Stimulated activated CD8-positive, alpha-beta memory T cell treated with anti-CD3 and anti-CD28 coated beads, Interleukin-4, amount 100 ng/mL, for 48 hours (primary cell): ENCODE measurements at places on chromosomes 2 and 18.

DNA sequence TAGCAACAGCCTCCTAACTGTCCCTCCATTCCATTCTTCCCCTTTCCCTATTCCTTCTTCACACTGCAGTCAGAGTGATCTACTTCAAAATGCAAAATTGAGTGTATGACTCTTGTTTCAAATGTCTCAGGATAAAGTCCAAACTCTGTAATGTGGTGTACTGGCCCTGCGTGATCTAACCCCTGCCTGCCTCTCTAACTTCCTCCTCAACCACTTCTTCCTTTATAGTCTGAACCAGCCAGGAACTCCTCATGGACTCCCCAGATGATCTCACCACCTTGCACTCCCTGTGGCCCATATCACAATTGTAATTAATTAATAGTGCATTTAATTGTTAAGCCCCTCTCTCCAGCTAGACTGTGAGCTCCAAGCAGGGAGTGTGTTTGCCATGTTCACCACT lies 3.1 kb upstream of the B3GNT2 start:
- no peak for DNase-seq

- DNase-seq: no peak
Observed at GRCh38 chr2:167509586-167509985, 621.3 kb downstream of the XIRP2 start.

GRCh38 chr18:13219593-13220159 lies 1.1 kb downstream of the LDLRAD4 start:
- no peak for DNase-seq

GRCh38 chr2:26178746-26179436 lies 6.0 kb downstream of the GAREM2 start:
- DNase-seq: no peak

DNA sequence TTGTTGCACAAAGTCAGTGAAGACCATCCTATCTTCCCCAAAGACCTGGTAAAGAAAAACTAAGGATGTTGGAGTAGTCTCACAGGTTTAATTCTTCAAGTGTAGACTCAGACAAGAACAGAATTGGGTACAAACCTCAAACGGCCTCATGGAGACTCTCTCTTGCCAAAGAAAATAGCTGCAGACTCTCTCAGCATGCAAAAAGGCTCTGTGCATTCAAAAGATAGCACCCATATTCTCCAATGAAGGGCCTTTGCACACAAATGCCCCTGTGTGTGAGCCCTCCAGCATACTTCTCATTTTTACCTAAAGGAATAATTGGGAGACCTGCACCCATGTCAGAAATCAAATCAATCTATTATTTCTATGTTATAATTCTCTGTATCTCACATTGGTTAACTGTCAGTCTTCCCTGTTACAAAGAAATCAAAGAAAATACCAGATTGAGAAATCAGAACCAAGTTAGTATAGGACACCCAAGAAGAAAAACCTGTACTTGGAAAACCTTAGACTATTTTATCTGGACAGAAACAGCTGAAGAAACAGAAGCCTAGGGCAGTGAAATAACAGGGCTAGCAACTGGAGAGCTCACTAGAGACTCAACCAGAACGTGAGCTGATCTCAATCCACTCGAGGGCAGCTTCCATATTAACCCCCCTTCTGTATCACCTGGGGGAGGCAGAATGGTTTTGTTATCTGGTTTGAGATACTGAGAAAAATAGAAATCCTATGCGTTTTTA lies 134.7 kb upstream of the DNAJC10 start:
- no peak for DNase-seq

DNA sequence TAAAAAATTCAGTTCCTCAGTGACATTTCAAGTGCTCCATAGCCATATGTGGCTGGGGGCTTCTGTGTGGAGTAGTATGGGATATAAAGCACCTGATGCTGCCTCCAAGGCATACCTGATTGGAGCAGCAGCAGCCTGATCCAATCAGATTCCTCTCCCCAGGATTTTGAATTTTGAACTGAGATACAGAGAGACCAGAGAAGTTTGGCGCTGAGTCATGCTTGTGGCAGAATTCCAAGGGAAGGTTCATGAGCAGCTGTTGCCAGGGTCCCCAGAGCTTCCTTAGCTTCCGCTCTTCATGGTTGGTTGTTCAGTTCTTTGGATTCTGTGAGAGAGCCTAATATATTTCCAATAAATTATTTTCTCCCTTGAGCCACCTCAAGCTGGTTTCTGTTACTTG lies 29.0 kb upstream of the CFAP36 start:
- DNase-seq: no peak

DNA sequence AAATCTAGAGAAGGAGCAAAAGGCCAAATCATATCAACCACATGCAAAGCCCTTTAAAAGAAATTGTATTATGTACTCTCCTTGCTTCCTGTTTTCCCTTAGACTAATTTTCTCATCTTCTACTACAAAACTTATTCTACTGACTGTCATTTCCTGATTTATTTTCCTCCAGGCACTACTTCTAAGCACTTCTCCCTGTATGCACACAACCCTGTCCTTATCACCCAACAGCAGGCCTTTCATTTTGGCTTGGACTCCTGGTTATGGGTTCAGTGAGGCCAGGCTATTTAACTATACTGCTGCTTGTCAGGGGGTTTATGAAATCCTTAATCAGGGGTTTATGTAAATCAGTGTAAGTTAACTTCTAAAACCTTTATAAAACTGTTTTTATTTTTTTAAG lies 205.1 kb upstream of the FAM98A start:
- DNase-seq: no peak

DNA sequence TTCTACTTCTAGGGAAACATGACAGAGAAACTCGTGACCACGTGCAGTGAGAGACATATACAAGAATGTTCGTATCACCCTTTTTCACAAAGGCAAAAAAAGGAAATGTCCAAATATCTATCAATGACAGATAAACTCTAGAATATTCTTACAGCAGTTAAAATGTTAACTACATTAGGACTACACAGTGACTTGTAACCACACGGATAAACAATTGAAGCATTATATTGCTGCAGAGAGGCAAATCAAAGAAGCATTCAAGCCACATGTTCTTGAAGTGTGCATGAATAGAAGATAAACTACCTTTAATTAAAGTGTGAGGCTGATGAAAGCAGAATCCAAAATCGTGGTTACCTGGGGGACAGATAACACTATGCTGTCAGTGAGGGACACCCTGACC lies 935.3 kb upstream of the KLHL29 start:
- no peak for DNase-seq

- DNase-seq: no peak
Observed at GRCh38 chr2:9847140-9847539, 3.9 kb downstream of the TAF1B start.

- no peak for DNase-seq
Observed at GRCh38 chr2:55296393-55296792, 27.4 kb upstream of the MTIF2 start.

DNA sequence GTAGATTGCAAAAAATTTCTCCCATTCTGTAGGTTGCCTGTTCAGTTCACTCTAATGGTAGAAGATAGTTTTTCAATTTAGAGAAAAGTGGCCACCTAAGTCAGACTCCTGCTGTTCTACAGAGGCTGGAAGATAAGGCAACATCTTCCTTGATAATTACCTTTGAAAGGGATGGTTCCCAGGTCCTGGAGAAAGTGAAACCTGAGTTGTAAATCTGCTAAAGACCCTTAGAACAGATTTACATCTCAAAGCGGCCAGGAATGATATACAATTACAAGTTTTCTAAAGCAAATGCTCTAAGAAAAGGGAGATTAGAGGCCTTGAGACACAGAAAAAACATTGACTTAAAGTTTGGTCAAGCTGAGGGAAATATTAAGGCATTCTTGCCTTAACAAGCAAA lies 1350.2 kb upstream of the FAM98A start:
- DNase-seq: no peak

GRCh38 chr2:234488913-234489451 lies 7.9 kb downstream of the ARL4C start:
- peak; percentile 69 for DNase-seq

- DNase-seq: no peak
Observed at GRCh38 chr2:235541838-235542549, 48.2 kb downstream of the AGAP1 start.

DNA sequence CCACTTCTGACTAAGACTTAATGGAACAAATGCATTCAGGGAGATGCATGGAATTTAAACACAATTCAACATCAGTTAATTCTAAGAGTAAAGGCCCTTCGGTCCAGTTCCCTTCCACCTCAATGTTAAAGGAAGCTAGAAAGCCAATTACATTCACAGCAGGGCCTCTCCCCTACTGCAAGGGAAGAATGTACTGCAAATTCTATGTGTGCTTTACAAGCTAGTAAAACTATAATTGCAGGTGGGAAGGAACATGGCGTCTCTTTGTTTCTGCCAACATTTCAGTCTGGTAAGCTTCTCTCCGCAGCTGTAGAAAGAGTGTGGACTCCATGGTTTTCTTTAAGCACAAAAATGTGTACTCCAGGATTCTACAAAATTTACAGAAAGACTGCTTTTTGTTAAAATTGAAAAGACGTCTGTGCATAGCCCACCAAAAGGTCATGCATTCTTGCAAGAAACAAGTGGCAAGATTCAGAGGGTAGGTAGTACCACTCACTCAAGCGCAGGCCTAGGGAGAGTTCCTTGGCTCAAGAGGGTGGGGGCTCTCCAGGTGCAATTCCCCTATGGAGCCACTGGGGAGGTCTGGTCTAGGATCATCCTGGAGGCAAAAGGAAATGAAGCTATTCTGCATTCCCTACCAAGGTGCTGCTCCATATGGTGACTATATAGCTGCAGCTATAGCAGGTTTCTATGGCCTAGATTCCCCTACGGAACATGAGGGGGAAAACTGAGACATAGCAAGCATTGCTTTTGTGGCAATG lies 127.0 kb upstream of the FZD5 start:
- DNase-seq: no peak

GRCh38 chr2:138102664-138103063 lies 138.4 kb downstream of the HNMT start:
- no peak for DNase-seq

- no peak for DNase-seq
Observed at GRCh38 chr2:202339071-202339870, 36.9 kb upstream of the BMPR2 start.

GRCh38 chr2:121276341-121276740 lies 8.7 kb downstream of the TFCP2L1 start:
- DNase-seq: no peak

DNA sequence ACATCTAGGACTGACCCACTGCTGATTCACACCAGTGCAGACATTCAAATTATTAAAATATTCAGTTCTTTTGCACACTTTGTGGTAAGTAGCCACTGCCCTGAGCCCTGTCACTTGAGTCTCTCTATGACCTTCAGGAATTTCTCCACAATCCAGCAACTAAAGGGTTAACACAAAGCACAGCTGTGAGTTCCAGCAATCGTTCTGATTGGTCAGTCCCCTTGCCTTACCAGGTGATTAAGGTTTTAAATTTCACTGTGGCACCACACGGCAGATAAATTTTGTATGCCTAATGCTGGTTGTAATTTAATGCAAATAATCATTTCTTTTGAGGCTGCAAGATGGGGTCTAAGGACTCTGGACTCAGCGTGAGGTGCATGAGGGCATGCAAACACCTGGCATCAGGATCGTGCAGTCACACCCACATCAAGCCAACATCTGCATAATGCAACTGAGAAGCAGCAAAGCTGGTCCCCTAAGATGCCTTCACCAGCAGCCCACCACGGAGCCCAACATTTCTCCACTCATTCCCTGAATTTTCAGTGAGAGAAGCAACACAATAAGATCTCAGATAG lies 36.6 kb downstream of the SLC14A1 start:
- DNase-seq: no peak

DNA sequence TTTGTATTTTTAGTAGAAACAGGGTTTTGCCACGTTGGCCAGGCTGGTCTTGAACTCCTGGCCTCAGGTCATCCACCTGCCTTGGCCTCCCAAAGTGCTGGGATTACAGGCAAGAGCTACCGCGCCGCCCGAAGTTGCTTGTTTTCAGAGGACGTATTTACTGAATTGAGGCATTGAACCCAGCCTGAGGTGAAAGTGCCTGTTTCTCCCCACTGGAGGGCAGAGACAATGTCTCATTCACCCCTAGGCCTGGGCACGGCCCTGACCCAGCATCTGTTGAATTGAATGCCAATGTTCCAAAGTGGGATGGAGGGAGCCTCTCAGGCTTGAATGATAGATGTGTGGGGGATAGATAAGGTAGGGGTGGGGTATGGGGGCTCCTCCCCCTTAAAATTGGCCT lies 4.5 kb upstream of the TMBIM1 start:
- DNase-seq: no peak

- DNase-seq: no peak
Observed at GRCh38 chr2:133426791-133427190, 141.5 kb downstream of the NCKAP5 start.
